ENCODE measurements at places on chromosomes 11 and 22. TPM values are rescaled to one million over a fixed set of nuclear protein-coding genes. Genes with fewer than 3 reads are reported as not detected.

The GRM5 gene
- 0.01 TPM for polyA plus RNA-seq

DNA sequence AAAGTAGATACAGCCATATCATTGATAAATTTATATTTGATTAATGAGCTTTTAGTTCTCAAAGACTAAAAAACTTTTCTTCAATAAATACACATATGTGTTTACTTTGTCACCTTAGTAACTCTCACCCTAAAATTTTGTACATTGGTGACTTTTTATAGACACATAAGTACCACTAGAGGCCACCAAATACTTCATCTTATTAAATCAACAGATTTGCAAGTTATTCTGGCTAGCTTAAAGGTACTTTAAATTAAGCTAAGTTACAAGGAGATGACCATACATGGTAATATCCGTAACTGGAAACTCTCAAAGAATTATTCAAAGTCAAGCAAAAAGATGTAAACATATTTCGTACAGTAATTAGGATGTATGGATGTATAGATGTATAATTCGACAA lies 112.2 kb downstream of the SBF2 start:
- no peak for DNase-seq

The C22orf31 gene
- polyA plus RNA-seq: 0.12 TPM

The EHF gene
- polyA plus RNA-seq: 0.07 TPM

- DNase-seq: no peak
These were observed 88.5 kb downstream of the GRAMD1B start for GRCh38 chr11:123518496-123519054.

DNA sequence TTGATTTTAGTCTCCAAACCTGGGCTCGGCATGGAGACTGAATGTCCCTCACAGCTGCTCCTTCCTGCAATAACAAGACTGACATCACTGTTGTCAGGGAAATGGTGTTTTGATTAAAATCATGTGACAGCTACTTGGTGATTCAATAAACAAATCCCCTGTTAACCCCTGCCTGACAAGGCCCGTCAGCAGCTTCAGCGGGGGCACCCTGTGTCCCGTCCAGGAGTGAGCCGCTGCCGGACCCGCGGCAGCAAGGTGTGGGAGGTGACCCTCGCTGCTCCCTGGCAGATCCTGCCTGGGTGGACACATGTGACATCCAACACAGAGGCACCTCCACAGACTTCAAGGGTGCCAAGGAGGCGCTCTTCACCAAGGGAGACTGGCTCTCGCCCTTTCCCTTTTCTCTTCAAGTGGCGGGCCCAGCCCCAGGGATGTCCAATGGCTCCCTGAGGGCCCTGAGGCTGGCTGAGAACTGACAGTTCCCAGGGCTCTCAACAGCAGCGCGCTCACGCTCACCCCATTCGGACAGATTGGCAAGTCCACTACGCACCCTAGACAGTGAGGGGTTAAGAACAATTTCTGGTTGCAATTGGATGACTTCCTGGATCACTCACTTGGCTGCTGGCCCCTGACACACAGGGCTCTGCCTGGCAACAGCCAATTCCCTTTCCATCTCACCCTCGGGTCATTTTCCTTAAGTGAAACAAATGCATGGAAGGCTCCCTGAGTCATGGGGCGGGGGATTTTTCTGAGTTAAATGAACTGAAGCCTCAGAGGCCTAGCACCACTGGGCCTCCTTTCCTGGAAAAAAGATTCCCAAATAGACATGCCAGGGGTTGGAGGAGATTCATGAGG lies 30.7 kb downstream of the PPP2R1B start:
- peak; percentile 96 for DNase-seq

Measured in AG04450 (cell line).